ENCODE measurements at places on chromosomes 1 and 21. TPM values are rescaled to one million over a fixed set of nuclear protein-coding genes. Genes with fewer than 3 reads are reported as not detected.

DNA sequence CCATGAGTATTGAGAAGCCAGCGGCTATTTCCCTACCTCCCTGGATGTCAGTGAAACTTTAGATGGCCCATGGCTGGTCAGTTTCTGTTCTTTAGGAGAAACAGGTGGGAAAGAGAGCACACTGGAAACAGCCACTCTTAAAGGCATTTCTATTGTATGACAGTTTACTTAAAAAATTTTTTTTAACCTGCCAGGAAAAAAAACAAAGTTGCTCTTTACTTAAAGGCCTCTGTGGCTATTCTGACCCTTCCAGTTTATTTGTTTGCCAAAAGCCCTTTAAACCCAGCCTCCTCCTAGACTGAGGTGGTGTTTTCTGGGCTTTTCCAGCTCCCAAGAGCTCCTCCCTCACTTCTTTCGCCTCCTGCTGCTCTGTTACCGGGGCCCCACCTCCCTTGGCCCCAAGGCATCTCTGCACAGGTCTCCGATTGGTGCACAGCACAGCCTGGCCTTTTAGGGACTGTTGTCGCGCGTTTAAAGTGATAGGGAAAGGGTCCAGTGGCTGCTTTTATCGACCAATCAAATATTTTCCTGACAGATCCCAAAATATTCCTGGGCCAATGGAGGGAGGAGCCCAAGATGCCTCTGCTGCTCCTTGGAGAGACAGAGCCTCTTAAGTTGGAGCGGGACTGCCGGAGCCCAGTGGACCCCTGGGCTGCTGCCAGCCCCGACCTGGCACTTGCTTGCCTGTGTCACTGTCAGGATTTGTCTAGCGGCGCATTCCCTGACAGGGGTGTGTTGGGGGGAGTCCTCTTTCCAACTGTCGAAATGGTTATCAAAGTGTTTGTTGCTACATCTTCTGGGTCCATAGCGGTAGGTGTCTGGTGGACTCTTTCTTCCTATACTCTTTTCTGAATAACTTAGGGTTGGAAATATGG is at the start of gene SH3BGR:
TSS of gene SH3BGR (plus strand) at position 639 of the 875 bp plus-strand sequence. CDS start at position 766, 127 bp downstream.
- DNase-seq: no peak

- DNase-seq: no peak
These were observed 143.1 kb downstream of the PLPP3 start for GRCh38 chr1:56436296-56436695.

- no peak for DNase-seq
These were observed 25.3 kb upstream of the ATP1A1 start for GRCh38 chr1:116347696-116348095.

DNA sequence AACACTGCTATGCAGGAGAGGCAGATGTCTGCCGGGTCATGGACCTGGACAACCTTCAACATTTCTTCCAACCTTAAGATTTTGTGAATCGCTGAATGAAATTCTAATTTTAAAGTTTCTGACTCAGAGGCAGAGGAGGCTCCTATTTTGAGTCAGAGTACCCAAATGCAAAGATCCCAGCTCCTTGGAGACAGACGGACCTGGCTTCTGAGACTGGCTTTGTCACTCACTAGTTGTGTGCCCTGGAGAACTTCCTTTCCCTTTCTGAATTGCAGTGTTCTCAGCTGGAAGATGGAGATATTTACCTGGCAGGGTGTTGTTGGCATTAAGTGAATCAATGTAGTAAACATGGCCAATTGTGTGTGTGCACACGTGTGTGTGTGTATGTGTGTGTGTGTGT is 51.9 kb downstream of the IER5 start:
- no peak for DNase-seq

GRCh38 chr21:34687065-34687464 is 18.3 kb downstream of the CLIC6 start:
- DNase-seq: no peak

- DNase-seq: no peak
These were observed 37.4 kb upstream of the RGS16 start for GRCh38 chr1:182641561-182641960.

GRCh38 chr1:37073854-37074379 is 39.6 kb upstream of the GRIK3 start:
- DNase-seq: no peak

DNA sequence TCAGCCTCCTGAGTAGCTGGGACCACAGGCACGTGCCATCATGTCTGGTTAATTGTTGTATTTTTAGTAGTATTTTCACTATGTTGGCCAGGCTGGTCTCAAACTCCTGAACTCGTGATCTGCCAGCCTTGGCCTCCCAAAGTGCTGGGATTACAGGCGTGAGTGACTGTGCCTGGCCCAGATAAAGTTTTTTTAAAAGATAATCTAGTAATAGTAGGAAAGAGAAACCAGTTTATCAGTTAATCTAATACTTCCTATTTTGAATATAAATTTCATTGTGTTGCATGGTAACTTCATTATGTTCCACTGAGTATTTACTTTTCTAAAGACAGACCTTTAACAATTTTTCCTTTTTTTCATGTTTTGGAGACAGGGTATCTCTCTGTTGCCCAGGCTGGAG is 10.0 kb downstream of the RABGAP1L start:
- DNase-seq: no peak

- DNase-seq: no peak
These were observed 78.7 kb downstream of the SETD4 start for GRCh38 chr21:35981514-35982070.

DNA sequence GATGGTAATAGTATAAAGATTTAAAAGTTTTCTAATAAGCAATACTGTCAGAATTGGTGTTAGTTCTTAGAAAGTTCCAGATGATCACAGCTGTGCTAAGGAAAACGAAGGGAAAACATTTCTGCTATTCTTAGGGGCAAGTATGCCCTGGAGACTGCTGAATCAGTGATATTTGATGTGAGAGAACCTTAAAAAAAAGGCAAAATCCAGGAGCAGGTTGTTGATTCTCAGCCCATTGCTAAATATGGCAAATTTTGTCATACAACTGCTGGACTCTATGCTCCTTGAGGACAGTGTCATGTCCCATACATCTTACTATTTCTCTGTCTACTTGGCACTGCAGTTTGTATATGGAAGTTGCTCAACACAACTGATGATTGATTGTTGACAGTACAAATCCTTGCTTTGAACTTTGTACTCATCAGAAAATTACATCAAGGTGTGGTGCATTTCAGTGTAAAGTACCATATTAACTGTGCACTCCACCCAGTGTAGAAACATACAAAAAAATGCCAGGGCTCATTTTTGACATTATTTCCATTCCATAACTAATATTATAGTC is 10.9 kb downstream of the CRCT1 start:
- DNase-seq: no peak

- DNase-seq: no peak
These were observed 52.5 kb upstream of the AJAP1 start for GRCh38 chr1:4601941-4602340.

DNA sequence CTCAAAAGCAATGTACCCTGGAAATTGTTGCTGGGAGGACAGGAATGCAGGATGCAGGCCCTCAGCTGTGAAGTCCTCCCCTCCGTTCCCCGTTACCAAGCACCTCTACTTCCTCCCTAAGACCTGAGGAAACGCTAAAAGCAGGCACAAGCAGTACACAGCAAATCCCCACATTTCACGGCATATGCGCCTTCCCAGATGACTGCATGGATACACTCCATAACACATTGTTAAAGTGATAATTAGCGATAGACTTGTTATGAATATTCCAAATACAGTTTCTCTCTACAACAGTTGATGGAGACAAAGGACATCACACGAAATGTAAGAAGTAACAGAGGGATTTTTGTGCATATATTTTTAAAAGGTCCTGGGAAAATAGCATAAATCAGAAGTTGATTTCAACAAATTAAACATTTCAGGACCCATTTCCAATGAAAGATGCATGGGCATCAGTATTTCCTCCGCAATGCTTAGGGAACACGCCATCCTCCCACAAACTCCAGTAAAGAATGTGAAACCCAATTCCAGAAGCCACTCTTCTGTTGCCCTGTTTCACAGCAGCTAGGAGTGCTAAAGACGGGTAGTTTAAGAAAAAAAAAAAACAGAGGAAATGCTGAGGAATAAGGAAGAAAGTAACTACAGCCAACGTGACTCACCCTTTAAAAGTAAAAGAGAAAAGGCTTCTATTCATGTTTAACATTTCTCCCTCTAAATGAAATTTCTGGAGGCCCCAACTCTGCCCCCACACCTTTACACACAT is 75.5 kb downstream of the HIVEP3 start:
- DNase-seq: no peak

GRCh38 chr1:59926381-59927123 is at the start of gene CYP2J2:
CYP2J2 (minus strand) TSS chr1:59926773; CDS start chr1:59926746, 27 bp downstream.
- peak; percentile 32 for DNase-seq

GRCh38 chr1:208934933-208935332 is 648.6 kb upstream of the CAMK1G start:
- DNase-seq: no peak

GRCh38 chr1:1250786-1251284 is 4.3 kb upstream of the C1QTNF12 start:
- DNase-seq: no peak

GRCh38 chr1:180947901-180948640 is 35.4 kb downstream of the KIAA1614 start:
- DNase-seq: no peak

TMCO4 gene
- 25.8 TPM for total RNA-seq

IGFN1 gene
- 0.16 TPM for total RNA-seq

SLC45A1 gene
- total RNA-seq: not detected

FAM72C gene
- 4.1 TPM for total RNA-seq

ATP6V1G3 gene
- total RNA-seq: not detected

SERPINC1 gene
- total RNA-seq: not detected

GSTM3 gene
- total RNA-seq: 47.2 TPM

FCRLA gene
- 2.2 TPM for total RNA-seq

FCRLB gene
- total RNA-seq: 0.47 TPM

PRKCZ gene
- total RNA-seq: 12.2 TPM
